Right renal cortex interstitium (tissue), 3 donors: ENCODE measurements at places on chromosomes 1 and 21. TPM values are rescaled to one million over a fixed set of nuclear protein-coding genes. Genes with fewer than 3 reads are reported as not detected.

The LYPD8 gene
- polyA plus RNA-seq = not detected

The ADGRL2 gene
- polyA plus RNA-seq = 195 TPM

The PPM1J gene
- 1.1 TPM for polyA plus RNA-seq

The FAM177B gene
- polyA plus RNA-seq = not detected

The PDC gene
- polyA plus RNA-seq = not detected

The MSH4 gene
- polyA plus RNA-seq = 0.22 TPM

The IVL gene
- polyA plus RNA-seq = not detected

The G0S2 gene
- polyA plus RNA-seq = 12.0 TPM

The CD48 gene
- polyA plus RNA-seq = 2.2 TPM

The ABCD3 gene
- 67.7 TPM for polyA plus RNA-seq

The RSBN1 gene
- 33.7 TPM for polyA plus RNA-seq

The KRTAP23-1 gene
- polyA plus RNA-seq = not detected

The MIXL1 gene
- polyA plus RNA-seq = 0.40 TPM

The TTC24 gene
- 0.78 TPM for polyA plus RNA-seq

The KRTAP10-4 gene
- not detected for polyA plus RNA-seq

The RGS8 gene
- 0.04 TPM for polyA plus RNA-seq

The TFF3 gene
- 2.2 TPM for polyA plus RNA-seq

The KCNJ15 gene
- polyA plus RNA-seq = 239 TPM

The DMRTA2 gene
- not detected for polyA plus RNA-seq

The ANKRD35 gene
- polyA plus RNA-seq = 2.6 TPM

The AIM2 gene
- polyA plus RNA-seq = 0.19 TPM
